ENCODE measurements at places on chromosomes 11 and 22. TPM values are rescaled to one million over a fixed set of nuclear protein-coding genes. Genes with fewer than 3 reads are reported as not detected.
A peak's percentile ranks its signal among the peaks of the same experiment; 100 is the strongest.

- H3K4me3 ChIP-seq: no peak overlapping the region
- H3K27ac ChIP-seq: no peak overlapping the region
- DNase-seq: no peak
- H3K4me1 ChIP-seq: no peaks in the 10 kb centered on the region
These were observed 21.7 kb downstream of the VWCE start for GRCh38 chr11:61273178-61274078.

DNA sequence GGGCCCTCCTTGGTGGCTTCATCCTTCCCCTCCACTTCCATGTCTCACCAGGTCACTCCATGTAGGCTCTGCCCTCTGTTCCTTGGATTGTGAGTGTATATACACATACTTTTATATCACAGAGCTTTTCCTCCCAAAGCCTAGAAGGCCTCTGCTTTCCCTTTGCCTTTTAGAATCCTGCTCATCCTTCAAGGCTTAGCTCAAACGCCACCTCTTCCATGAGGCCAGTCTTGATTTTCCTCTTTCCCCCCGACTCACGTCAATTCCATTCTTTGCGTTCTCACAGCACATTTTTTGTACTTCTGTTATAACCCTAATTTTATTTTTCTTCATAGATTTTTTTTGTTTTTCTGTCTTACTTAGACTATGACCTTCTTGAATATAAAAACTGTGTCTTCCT is 3.8 kb downstream of the ABCG4 start:
- peaks cover 24% of the 10 kb centered on the region for H3K27me3 ChIP-seq
- no peak overlapping the region for H3K4me3 ChIP-seq
- no peaks in the 10 kb centered on the region for H3K36me3 ChIP-seq
- peak overlapping the region; percentile 8 for H3K27ac ChIP-seq

DNA sequence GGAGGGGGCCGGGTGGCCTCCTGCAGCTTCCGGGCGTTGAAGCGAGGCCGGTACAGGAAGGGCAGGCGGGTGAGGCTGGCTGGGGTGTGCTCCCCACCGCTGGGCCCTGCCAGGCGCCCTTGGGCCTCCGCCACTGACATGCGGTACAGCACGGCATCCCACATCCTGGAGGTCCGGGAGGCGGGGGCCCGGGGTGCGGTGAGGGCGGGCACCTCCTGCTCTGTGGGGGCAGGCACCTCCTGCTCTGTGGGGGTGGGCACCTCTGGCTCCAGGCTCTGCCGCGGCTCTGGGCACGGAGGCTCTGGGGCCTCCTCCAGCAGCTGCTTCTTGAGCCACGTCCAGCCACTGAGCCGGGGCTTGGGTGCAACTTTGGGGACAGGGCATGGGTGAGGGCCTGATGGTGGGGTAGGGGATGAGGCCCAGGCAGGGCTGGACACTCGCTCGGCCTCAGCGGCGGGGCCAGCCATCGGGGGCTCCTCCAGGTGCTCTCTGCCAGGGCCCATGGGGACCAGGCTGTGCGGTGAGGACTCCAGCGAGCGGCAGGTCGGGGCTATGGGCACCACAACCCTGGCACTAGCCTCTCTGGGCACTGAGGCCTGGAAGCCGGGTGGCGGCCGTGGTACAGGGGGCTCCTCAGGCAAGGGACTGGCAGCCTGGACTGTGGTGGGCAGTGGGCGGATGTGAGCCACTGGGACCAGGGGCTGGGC is 2.3 kb downstream of the PRR33 start:
- H3K27ac ChIP-seq: peak overlapping the region; percentile 97
- peaks cover 61% of the 10 kb centered on the region for H3K4me1 ChIP-seq
- H3K36me3 ChIP-seq: no peaks in the 10 kb centered on the region

GRCh38 chr11:123409456-123410217 is 20.4 kb upstream of the GRAMD1B start:
- DNase-seq: no peak
- H3K4me3 ChIP-seq: no peak overlapping the region
- H3K36me3 ChIP-seq: no peaks in the 10 kb centered on the region
- no peak overlapping the region for H3K27ac ChIP-seq
- peaks cover 25% of the 10 kb centered on the region for H3K4me1 ChIP-seq
- peaks cover 2% of the 10 kb centered on the region for H3K27me3 ChIP-seq

TNNI2 gene
- not detected for polyA plus RNA-seq

Measured in immature natural killer cell (primary cell).